ENCODE measurements at places on chromosomes 6 and 20.

- DNase-seq: no peak
Measured at GRCh38 chr20:20864351-20865096, 152.1 kb upstream of the RALGAPA2 start.

- DNase-seq: no peak
Measured at GRCh38 chr6:8415913-8416312, 19.4 kb downstream of the SLC35B3 start.

GRCh38 chr20:5703681-5704101 lies 46.5 kb upstream of the SHLD1 start:
- DNase-seq: no peak

DNA sequence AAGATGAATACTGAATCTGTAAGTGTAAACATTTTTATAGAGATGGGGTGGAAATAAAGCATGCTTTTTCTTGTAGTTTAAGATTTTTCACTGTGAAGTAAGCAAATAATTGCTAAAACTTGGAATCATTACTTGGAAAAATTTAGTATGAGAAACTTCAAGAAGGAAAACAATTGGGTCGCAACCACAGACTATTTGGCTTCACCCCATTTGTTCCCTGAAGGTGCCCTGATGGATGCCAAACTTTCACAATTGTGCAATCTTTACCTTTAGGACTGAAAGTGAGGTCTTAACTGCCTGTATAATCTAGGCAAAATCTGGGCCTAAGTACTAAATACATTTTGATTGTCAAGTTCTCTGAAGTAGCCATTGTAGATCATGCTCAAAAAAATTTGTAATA lies 330.1 kb downstream of the HDGFL1 start:
- no peak for DNase-seq

DNA sequence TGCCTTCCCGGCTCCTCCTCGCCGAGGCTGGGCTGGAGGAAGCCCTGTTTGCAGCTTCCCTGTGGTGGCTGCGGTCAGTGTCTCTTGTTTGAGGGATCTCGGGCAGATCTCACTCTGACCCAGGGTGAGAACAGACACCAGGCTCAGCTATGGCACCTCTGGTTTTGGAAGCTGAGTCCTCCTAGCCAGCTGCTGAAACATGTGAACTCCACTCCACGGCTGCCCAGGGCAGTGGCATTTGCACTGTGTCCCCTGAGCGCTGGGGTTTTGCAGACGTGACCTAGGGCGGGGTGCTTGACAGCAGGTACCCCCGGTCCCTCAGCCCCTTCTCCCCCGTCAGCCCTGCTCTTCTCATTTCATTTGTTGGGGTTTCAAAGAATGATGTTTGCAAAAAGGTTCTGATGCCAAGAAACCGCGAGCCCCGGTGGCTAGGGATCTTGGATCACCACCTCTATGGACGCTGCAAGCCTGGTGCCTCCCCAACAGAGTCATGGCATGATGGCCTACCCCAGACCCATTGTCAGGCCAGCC lies 55.0 kb upstream of the DACT2 start:
- no peak for DNase-seq

GRCh38 chr6:54094786-54095185 lies 16.5 kb upstream of the MLIP start:
- DNase-seq: no peak

- DNase-seq: no peak
Measured at GRCh38 chr6:132003516-132004178, 52.5 kb upstream of the CCN2 start.

DNA sequence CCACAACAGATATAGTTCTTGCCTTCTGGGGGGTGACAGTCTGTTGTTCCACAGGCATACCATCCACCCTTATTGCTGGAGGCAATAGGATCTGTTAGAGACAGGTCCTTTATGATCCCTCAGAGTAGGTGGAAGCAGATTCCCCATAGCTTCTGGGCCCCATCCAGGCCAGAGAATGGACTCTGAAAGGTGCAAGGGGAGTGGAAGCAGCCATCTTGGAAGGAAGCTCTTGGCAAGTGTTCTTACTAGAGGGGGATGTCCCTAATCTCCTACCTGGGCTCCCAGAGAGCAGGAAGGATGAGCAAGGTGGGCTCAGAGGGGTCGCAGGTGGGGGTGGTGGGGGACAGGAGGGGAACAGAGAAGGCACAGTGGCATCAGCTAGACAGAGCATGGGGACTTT lies 33.4 kb downstream of the CEBPB start:
- no peak for DNase-seq

GRCh38 chr20:48944663-48945297 lies 23.3 kb downstream of the ARFGEF2 start:
- no peak for DNase-seq

- DNase-seq: no peak
Measured at GRCh38 chr6:158856261-158856660, 37.1 kb upstream of the EZR start.

DNA sequence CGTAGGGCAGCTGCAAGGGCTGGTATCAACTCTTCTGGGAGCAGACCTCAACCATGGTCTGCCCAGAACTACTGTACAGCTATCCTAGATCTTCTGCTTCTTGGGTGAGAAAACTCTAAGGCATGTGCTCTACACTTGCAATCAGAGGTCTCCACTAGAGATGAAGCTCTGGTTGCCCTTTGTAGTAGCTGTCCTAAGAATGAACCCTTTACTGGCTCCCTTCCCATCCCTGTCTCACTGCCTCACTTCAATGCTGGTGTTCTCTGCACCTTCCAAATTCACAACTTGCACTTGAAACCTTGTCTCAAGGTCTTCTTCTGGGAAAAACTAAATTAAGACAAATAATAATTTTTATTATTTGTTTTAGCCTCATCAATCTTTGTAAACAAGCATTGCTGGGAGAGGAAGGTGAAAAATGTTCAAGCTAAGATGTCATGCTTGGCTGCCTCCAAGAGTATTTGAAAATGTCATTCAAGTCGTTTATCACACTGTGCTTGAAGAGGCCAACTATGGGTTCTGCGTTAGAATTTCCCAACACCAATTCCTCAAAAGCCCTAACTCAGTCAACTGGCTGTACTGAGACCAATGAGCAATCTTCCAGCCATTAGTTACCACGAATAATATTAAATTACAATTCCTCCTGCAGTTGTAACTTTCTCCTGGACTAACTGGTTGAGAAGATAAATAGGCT lies 255.7 kb upstream of the PRND start:
- no peak for DNase-seq

- no peak for DNase-seq
Measured at GRCh38 chr6:15312500-15312899, 66.6 kb downstream of the JARID2 start.

DNA sequence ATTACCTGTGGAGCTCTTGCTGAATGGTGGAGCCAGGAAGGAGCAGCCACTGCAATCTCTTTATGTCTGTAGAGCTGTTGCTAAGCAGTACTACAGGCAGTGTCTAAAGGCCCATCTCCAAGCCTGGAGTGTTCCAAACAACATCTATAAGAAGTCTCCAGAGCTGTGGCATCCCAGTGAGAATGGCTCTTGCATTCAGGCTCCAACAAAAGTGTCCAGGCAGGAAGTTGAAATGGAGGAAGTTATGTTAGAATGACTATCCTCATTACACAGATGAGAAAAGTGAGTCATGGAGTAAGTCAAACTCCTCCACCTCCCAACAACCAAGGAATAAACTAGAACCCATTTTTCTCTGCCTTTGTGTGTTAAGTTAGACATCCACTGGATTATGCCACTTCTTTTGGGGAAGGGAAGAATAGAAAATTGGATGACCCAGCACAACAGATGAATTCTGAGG lies 288.5 kb upstream of the STXBP5 start:
- DNase-seq: no peak

GRCh38 chr20:24405810-24406209 lies 63.6 kb upstream of the SYNDIG1 start:
- no peak for DNase-seq
